ENCODE measurements at places on chromosomes 7 and 10.

DNA sequence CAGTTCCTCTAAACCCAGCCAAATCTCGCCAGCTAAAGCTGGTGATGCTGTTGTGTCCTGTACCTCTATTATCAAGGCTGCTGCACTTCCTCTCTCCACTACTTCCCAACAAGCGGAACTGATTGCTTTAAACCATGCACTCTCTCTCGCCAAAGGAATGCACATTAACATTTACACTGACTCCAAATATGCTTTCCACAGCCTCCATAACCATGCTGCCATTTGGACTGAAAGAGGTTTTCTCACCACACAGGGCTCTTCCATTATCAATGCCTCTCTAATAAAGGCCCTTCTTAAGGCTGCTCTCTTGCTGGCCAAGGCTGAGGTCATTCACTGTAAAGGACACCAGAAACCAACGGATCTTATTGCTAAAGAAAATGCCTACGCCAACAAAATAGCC, 11.4 kb upstream of the LRRC61 start:
- no peak for DNase-seq

GRCh38 chr10:14707481-14707880, 67.2 kb downstream of the FAM107B start:
- no peak for DNase-seq

GRCh38 chr7:127863082-127863481, 168.2 kb downstream of the LRRC4 start:
- DNase-seq, result no peak

GRCh38 chr7:22622116-22622785, 104.7 kb upstream of the IL6 start:
- DNase-seq, result no peak

GRCh38 chr10:62019685-62020359, 118.3 kb downstream of the ARID5B start:
- DNase-seq, result no peak

DNA sequence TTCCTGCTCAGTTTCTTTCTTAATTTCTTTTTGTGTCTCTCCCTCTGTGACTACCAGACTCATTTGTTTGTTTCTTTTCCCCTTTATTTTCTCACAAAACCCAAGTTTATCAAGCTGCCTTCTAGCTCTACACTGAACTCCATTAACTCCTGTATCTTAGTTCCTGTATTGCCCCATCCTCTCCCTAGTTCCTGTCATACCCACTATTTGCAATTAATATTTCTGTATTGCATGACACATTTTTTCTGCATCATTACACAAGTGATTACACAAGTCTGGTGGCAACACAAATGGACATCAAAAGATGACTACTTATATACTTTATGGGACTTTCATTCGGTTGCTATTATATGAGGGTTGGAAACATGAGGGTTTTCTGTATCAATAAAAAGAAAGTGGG, 26.9 kb upstream of the OR9A4 start:
- no peak for DNase-seq

- no peak for DNase-seq
Measured at GRCh38 chr7:66333443-66333842, 128.3 kb downstream of the TPST1 start.

- no peak for DNase-seq
Measured at GRCh38 chr10:62541811-62542210, 167.6 kb downstream of the ZNF365 start.

DNA sequence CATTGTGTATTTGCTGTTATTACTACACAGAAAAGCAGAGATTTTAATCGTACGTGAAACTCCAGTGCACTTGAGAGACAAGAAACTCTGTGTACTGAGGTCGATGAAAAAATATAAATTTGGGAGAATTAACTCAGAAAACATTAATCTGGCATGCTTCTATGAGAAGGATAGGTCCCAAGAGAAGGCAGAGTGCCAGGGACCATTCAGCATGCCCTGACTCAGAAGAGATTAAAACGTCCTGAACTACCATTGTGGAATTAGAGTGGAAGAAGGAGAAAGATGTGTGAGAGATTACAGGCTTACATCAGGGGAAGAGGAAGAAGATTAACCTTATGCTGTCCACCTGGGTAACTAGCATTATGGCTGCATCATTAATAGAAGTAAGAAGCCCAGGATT, 72.4 kb downstream of the REEP3 start:
- no peak for DNase-seq

- DNase-seq, result no peak
Measured at GRCh38 chr10:91652364-91652763, 19.5 kb upstream of the PPP1R3C start.

GRCh38 chr7:91434836-91435235, 170.6 kb downstream of the FZD1 start:
- no peak for DNase-seq

DNA sequence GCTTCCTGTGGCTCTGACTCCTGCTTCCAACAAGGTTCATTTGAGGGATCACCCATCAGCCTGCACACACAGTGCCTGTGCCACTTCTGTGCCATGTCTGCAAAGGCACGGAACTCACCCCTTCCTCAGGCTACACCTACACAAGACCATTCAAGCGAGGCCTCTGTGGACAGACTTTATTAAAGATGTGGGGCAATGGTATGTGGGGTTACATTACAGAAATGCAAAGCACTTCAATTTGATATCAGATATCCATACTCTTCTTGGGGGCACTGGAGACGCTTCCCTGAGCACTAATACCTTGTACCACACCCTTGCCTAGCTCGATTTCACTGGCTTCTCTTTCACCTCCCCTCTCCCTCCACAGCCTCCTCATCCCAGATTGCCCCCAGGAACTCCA, 84.4 kb upstream of the FGL2 start:
- no peak for DNase-seq

DNA sequence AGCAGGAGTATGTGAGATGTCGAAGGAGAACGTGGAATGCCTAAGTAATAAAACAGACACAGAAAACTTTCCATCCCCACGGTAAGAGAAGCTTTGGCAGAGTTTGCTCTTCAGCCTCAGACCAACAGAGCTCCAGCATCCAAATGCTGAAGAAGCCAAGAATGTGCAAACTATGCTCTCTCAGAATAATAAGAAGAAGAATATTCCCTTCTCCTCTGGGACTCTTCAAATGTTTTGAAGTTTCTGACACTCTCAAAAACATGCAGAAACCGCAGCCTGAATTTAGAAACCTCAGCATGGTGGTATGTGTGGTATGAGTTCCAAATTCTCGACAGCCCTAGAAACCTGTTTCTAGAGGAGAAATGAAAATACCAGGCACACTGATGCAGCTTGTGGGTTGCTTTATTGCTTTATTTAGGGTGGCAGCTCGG, 113.3 kb downstream of the KCNMA1 start:
- no peak for DNase-seq
